CD4-positive, alpha-beta T cell treated with Interleukin-10 for 1 hour (primary cell): ENCODE measurements at places on chromosomes 5 and 9.

GRCh38 chr9:34440017-34440416 lies 18.4 kb downstream of the FAM219A start:
- no peak for DNase-seq

DNA sequence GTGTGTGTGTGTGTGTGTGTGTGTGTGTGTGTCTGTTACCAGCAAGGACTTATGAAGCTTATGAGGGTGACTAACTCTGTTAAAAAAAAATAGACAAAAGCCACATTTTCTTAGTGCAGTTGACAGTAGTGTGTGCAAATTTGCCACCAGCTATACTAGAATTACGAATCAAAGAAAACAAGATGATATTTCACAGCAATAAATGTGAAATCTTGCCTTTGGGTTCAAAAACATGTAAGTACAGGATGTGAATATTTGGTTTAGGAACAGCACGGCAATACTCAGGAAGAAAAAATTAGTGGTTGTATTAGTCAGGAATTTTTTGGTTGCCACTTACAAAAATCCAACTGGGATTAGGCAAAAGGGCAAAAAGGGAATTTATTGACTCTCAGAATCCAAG lies 117.4 kb downstream of the NPR3 start:
- no peak for DNase-seq

GRCh38 chr9:34693560-34693959 lies 2.5 kb upstream of the CCL19 start:
- no peak for DNase-seq

DNA sequence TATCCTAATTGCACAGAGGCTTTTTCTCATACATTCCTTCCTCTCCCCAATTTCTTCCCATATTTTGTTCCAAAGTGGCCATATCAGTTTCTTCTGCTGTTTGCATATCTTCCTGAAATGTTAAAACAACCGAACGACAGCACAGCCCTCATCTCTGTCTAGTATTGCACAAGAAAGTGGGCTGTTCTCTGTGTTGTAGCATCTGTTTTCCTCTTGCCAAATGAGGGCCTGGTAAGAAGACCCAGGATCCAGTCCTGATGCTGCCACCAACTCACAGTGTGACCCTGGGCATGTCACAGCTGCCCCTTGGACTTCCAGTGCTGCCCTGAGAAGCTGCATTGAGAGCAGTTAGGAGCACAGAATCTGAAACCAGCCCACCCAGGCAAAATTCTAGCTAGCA lies 4.1 kb downstream of the SLC31A2 start:
- no peak for DNase-seq

- DNase-seq, result no peak
Measured at GRCh38 chr9:38250279-38251035, 142.0 kb upstream of the ALDH1B1 start.

- no peak for DNase-seq
Measured at GRCh38 chr9:37191403-37192089, 71.2 kb downstream of the ZCCHC7 start.

- DNase-seq, result no peak
Measured at GRCh38 chr9:21461377-21461776, 20.7 kb downstream of the IFNE start.

GRCh38 chr5:12272389-12272788 lies 368.1 kb upstream of the CTNND2 start:
- no peak for DNase-seq

DNA sequence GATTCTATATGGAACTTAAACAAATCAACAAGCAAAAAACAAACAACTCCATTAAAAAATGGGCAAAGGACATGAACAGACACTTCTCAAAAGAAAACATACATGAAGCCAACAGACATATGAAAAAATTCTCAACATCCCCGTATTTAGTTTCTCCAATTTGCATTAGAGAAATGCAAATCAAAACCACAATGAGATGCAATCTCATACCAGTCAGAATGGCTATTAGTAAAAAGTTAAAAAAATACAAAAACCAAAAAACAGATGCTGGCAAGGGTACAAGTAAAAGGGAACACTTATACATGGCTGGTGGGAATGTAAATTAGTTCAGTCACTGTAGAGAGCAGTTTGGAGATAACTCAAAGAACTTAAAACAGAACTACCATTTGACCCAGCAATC lies 342.1 kb upstream of the NUDT12 start:
- no peak for DNase-seq

DNA sequence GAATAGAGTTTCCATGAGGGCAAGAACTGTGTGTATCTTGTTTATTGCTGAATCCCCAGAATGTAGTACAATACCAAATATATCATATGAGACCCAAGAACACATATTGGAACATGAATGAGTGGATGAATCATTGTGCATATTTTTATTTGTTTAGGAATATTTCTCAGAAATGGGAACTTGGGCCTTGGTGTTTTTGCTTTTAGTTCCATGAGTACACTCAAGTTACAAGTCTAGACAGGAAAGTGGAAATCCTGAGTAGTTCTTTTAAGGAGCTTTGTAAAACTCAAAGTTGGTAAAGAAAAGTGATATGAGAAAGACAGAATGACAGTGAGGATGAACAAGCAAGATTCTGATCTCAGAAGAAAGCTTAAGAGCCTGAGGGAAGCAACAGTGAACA lies 647.0 kb downstream of the EFNA5 start:
- no peak for DNase-seq

- DNase-seq, result no peak
Measured at GRCh38 chr9:4713849-4714248, 27.2 kb downstream of the AK3 start.

DNA sequence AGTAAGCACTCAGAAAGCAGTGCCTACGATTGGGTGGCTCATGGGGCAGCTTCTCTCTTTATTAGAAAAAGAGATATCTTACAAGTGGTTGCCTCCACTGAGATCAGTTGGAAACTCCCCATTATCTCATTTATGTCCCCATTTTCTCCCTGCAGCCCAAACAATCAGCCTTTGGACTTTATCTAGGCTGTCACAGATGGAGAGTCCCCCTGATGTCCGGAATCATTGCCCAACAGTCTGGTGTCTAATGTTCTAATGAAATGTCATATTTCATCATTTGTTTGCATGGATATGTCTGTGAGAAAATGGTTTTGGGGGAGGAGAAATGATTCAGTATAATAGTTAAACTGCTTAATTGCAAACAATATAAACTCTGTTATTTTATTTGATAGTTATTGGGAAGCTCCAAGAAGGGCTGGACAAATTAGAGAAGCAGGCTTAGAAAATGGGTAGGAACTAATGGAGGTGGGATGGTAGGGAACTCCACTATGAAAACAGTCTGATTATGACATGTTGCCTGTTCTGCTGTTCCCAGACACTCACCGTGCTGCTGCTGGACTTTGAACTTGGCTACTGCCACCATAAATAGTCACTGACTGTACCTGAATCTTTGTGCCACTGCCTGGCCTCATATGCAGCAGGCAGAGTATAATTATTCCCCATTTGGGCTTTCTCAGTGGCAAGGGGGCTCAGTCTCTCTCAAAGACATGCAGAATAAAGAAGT lies 38.3 kb upstream of the SMAD5 start:
- no peak for DNase-seq

GRCh38 chr5:5155617-5156016 lies 15.5 kb downstream of the ADAMTS16 start:
- DNase-seq, result no peak

GRCh38 chr9:29150606-29151005 lies 1577.3 kb upstream of the C9orf72 start:
- no peak for DNase-seq

GRCh38 chr5:159071382-159071781 lies 28.3 kb downstream of the EBF1 start:
- no peak for DNase-seq

GRCh38 chr5:80870442-80870841 lies 89.7 kb upstream of the RASGRF2 start:
- no peak for DNase-seq

DNA sequence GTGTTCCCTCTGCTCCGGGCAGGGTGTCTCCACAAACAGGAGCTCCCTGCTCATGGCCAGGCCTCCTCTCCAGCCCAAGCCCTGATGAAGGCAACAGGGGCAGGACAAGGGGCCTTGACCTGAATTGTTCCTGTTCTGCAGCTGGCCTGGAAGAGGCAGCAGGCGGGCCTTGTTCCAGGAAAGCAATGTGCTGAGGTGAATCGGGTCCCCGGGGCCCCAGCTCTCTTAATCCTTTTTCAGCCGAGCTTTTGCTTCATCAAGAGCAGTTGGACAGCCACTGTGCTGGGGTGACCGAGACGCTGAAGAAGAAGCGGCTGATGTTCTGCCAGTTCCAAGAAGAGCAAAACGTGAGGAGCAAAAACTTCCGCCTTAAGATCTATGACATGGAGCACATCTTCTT lies 41.4 kb downstream of the CCDC180 start:
- no peak for DNase-seq

DNA sequence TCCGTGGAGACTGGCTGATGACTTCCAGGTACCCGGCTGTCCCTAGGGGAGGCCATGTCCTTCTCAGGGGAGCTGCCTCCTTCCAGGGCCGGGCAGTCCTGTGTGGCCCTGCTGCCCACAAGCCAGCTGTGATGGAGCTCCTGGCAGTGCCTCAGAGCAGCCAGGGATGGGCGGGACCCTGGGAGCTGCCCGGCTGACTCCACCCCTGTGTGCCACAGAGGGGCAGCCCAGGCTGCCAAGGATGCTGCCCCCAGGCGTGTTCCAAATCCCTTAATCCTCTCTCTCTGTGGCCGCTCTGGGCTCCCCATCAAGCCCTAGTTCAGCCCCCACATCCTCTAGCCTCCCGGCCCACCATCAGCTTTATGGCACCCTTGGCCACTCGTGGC lies 7.0 kb upstream of the SCGB3A1 start:
- DNase-seq, result no peak

- DNase-seq, result no peak
Measured at GRCh38 chr9:126461608-126462007, 135.0 kb downstream of the MVB12B start.

GRCh38 chr5:140108093-140109017 lies 5.6 kb upstream of the PURA start:
- peak; percentile 22 for DNase-seq

DNA sequence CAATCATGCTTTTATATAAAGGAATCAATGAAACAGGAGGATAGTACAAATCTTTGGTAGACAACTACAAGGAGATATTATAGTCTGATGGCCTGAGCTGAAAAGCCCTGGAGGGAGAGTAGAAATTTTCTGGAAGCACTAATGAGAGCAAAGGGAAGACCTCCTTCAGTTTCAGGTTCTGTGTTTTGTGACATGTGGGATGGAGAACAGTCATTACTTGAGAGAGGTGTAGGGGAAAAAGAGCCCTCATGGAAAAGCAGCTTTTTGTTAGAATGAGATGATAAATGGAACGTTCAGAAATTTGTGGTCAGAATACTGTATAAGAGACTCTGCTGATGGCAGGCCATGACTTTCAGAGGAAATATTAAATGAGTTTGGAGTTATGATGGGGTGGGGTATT lies 360.6 kb upstream of the MEF2C start:
- DNase-seq, result no peak

GRCh38 chr9:137462986-137463930 lies 4.1 kb upstream of the NSMF start:
- DNase-seq, result no peak

DNA sequence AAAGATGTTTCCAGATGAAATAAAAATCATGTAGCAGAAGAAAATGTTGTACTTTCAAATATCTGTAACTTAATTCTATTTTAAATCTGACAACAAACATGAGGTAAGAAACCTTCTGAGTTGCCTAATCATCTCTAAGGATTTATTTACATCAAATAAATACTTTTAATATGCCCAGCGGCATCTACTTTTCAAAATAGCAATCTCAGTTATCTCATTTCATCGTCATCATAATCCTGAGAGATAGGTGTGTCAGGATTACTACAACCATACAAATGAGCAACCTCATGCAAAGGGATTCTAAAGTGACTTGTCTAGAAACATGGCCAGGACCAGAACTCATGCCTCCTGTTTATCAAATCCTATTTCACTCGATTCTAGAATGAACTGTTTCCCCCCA lies 49.5 kb downstream of the DENND1A start:
- DNase-seq, result no peak

DNA sequence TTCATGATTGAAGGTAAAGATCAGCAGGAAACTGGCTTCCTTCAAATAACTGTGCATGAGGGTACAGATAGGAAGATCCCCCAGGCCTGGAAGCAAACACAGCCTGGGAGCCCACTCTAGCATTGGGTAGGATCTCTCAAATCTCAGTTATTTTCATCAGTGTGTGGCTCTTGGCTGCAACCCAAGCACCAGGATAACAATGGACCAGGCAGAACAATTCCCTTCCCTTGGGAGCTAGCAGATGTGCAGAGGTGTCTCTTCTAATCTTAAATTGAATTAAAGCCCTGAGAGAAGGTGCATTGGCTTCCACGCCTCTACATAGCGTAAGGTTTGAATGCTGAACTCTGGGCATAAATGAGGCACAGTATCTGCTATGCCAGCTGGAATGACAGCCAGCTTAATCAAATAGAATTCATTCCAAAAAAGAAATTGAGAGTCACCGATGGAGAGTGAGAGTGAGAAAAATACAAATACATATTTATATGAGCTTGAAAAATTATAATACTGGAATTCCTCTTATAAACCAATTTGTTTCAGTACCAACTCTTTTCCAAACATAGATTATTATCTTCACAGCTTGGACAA lies 957.3 kb downstream of the CDH12 start:
- DNase-seq, result no peak

DNA sequence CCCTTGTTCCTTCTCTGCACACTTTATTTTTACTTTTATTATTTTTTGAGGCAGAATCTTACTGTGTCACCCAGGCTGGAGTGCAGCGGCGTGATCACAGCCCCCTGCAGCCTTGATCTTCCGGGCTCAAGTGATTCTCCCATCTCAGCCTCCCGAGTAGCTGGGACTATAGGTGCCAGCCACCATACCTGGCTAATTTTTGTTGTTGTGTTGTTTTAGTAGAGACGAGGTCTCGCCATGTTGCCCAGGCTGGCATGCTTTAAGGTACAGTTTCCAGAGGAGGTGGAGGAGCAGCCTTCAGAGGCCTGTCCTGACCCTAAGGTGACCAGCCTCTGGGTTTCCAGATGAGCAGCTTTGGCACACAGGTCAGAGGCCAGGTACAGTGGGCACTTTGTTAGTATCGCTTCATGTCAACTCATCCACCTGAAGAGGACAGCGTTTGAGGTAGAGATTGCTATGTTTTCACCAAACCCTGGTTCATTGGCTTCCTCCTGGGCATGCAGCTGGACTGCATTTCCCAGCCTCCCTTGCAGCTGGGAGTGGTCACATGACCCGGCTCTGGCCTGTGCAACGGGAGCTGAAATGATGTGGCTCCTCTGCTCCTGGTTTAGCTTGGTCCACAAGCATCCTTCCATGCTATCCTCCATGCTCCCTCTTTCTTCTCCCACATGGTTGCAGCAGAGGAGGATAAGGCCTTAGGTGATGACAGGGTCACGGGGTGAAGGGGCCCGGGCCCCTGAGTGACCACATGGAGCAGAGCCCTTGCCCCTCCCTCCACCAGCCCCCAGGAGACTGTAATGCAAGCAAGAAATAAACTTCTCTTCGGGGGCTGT lies 139.3 kb upstream of the IER5L start:
- DNase-seq, result no peak

GRCh38 chr5:135584918-135585317 lies 6.1 kb upstream of the CXCL14 start:
- no peak for DNase-seq
